Natural killer cell treated with Interleukin-12 subunit alpha and Interleukin-12 subunit beta and Interleukin-15 and Interleukin-18, amount 100 ng/mL, for 72 hours (primary cell): ENCODE measurements at places on chromosomes 7 and 10.

DNA sequence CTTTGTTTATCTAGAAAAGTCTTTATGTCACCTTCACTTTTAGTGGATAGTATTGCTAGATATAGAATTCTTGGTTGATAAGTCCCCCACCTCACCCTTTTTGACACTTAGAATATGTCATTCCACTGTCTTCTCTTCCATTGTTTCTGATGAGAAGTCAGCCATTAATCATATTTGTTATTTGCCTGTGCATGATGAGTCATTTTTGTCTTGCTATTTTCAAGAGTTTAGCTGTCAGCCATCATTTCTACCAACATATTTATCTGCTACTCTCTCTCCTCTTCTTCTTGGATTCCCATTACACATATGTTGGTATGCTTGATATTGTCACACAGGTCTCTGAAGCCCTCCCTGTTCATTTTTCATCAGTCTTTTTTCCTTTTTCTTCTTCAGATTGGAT, 160.8 kb upstream of the TCF7L2 start:
- H3K27me3 ChIP-seq: no peaks in the 10 kb centered on the region
- H3K27ac ChIP-seq: no peak overlapping the region
- H3K4me1 ChIP-seq: no peaks in the 10 kb centered on the region
- no peak overlapping the region for H3K4me3 ChIP-seq

GRCh38 chr10:34191406-34191805, 623.7 kb downstream of the PARD3 start:
- peaks cover 25% of the 10 kb centered on the region for H3K27me3 ChIP-seq
- no peak overlapping the region for H3K27ac ChIP-seq
- H3K4me3 ChIP-seq: no peak overlapping the region

- H3K27me3 ChIP-seq: peaks cover 2% of the 10 kb centered on the region
- H3K36me3 ChIP-seq: no peaks in the 10 kb centered on the region
- DNase-seq: no peak
- H3K4me1 ChIP-seq: no peaks in the 10 kb centered on the region
- H3K4me3 ChIP-seq: no peak overlapping the region
- no peak overlapping the region for H3K27ac ChIP-seq
Measured at GRCh38 chr7:35752742-35753141, 48.1 kb upstream of the SEPTIN7 start.

DNA sequence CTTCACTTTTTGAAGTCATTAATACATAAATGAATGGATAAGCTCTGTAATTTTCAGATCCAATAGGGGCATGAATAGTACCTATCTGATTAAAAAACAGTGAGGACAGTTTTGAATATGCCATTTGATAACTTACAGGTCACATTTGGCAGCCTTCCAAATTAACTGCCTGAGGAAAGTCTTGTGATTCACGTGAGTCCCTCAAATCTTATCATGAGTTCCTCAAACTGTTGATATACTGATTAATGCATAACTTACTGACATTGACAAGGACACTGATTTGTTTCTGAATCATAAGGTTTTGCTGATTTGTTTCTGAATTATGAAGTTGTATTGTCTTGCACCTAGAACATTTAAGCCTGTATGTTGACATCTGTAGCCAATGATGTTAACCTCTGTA, 55.1 kb downstream of the ANKMY2 start:
- peaks cover 9% of the 10 kb centered on the region for H3K27me3 ChIP-seq
- no peak for DNase-seq
- no peak overlapping the region for H3K27ac ChIP-seq

- H3K4me3 ChIP-seq: no peak overlapping the region
- H3K4me1 ChIP-seq: no peaks in the 10 kb centered on the region
- H3K36me3 ChIP-seq: no peaks in the 10 kb centered on the region
- H3K27me3 ChIP-seq: no peaks in the 10 kb centered on the region
- no peak for DNase-seq
Measured at GRCh38 chr10:59090817-59091622, 85.4 kb upstream of the PHYHIPL start.

DNA sequence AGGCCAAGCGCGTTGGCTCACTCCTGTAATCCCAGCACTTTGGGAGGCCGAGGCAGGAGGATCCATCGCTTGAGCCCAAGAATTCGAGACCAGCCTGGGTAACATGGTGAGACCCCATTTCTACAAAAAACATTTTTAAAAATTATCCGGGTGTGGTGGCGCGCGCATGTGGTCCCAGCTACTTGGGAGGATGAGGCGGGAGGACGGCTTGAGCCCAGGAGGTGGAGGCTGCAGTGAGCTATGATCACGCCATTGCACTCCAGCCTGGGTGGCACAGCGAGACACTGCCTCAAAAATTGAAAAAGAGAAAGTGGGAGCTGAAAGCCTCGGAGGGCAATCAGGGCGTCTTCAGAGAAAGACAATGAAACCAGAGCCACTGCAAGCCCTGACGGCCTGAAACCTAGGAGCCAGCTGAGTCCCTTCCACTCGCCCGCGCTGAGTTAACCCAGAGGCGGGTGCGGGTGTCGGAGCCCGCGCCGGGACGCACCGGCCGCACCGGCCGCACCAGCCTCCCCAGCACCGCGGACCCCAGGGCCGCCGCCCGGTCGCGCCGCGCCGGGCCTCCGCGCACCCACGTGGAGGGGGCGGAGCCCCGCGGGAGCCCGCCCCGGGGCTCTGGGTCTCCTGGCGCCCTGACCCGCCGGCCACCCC, 22.4 kb downstream of the ZFAND2A start:
- H3K4me3 ChIP-seq: peak overlapping the region; percentile 83
- peak overlapping the region; percentile 82 for H3K27ac ChIP-seq
- peaks cover 11% of the 10 kb centered on the region for H3K4me1 ChIP-seq
- H3K27me3 ChIP-seq: no peaks in the 10 kb centered on the region

GRCh38 chr7:152121432-152121831, 96.0 kb downstream of the GALNT11 start:
- H3K4me1 ChIP-seq: peaks cover under 1% of the 10 kb centered on the region
- no peak for DNase-seq

DNA sequence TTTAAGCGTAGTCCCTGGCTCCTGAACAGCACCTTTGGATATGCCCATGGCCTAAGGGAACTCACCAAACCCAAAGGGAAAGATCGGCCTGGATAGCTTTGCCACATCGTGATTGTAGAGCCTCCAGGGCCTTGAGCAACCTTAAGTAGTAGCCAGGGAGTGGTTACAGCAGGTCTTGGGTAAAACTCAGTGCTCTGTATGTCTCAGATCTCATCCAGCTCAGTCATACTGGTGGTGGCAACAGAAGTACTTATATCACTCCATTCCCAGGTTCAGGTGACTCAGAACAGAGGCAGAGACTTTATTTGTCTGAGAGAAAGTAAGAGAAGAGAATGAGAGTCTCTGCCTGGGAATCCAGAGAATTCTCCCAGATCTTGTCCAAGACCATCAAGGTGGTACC, 39.1 kb upstream of the AASS start:
- no peaks in the 10 kb centered on the region for H3K36me3 ChIP-seq
- H3K4me3 ChIP-seq: no peak overlapping the region
- DNase-seq: no peak
- no peak overlapping the region for H3K27ac ChIP-seq

DNA sequence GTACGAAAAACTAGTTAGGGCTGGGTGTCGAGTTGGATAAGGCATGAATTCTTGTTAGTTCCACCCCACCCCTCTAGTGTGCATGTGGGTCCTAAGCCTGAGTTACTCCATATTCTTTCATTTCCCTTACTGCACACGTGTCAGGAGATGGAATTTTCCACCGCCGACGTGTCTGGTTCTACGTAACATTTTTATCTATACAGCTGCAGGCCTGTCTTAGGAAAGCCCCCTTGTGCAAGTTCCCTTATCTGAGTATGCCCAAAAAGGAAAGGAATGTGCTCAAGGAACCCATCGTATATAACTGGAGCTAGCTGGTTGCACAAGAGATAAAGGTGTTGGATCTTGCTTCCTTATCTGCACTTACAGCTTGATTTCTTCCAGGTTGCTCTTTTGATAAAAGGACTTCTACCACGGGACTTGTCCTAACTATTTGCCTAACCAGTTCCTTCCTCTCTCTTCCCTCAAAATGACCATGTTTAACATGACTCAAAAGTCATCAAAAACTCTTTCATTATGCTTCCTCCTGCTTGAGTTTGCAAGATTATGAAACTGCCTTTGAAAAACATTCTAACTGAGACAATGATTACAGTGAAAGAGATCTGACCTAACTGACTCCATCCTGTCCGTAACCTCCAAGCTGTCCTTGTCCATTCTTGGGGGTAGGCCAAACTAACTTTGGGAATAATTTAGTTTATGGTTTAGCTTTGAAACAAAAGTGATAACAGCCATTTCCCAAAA, 181.4 kb downstream of the AKR1D1 start:
- no peak overlapping the region for H3K4me3 ChIP-seq
- DNase-seq: no peak
- H3K36me3 ChIP-seq: no peaks in the 10 kb centered on the region
- H3K27me3 ChIP-seq: no peaks in the 10 kb centered on the region
- no peak overlapping the region for H3K27ac ChIP-seq

DNA sequence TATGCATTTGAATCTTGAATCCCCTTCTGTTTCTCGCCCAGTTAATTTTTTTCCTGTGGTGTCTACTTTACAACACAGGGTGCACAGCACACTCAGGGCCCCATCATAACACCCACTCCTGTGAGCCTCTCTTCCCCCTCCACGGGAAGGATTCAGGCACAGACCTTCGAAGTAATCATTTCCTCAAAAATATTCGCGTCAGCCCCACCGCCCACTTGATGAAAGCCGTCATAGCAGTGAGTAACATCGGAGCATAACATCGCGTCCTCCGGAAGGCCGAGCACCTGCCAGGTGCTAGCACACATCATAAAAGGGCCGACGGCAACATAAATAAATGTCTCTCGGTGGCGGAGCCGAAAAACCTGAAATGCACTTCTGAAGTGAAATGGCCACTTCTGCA, 201.7 kb upstream of the ADARB2 start:
- peak overlapping the region; percentile 68 for H3K27ac ChIP-seq
- no peaks in the 10 kb centered on the region for H3K27me3 ChIP-seq
- H3K36me3 ChIP-seq: no peaks in the 10 kb centered on the region

DNA sequence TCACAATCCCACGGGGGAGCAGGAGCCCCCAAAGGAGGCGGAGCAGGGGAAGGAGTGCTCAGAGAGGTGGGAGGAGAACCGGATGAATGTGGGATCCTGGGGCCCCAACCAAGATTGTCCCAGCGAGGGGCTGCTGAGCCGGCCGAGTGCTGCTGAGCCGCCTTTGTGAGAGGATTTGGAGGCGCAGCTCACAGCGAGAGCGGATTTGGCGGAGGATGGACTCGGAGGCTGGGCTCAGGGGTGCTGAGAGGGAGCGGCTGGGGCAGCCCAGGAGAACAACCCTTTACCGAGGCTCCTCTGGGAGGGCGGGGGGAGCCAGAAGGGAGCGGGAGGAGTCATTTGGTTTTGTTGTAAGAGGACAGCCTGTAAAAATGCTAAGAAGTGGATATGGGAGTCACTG, 23.0 kb downstream of the GHRHR start:
- DNase-seq: peak; percentile 44
- peaks cover 20% of the 10 kb centered on the region for H3K27me3 ChIP-seq
- H3K36me3 ChIP-seq: no peaks in the 10 kb centered on the region
- H3K4me3 ChIP-seq: no peak overlapping the region

- no peak overlapping the region for H3K4me3 ChIP-seq
- no peak for DNase-seq
- H3K27me3 ChIP-seq: no peaks in the 10 kb centered on the region
- no peak overlapping the region for H3K27ac ChIP-seq
Measured at GRCh38 chr7:37421861-37422500, 26.7 kb downstream of the ELMO1 start.

DNA sequence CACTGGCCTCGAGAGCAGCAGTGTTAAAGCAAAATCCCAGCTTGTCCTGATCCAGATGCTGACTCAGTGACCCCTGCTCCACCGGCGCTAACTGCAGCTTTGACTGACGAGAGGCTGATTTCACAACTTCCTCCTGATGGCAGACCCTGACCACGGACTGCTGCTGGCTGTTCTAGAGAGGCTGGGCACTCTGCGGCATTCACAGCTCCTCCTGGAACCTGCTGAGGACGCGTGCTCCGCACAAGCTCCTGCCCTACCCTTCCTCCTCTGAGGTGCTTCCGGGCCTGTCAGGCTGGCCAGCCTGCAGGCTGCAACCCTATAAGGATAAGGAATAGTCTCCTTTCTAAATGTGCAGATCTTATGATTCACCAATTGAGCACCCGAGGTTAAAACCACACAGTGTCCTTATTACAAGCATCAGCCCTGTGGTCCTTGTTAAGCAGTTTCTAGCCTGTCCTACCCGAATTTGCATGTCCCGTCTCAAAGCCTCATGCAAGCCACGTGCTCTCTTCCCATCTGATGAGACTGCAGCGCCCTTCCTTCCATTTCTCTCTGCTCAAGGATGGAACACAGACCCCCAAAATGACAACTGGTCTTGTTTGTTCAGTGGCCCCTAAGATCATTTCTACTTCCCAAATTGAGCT, 35.5 kb upstream of the NCAPG2 start:
- H3K27ac ChIP-seq: peak overlapping the region; percentile 63
- peaks cover 9% of the 10 kb centered on the region for H3K36me3 ChIP-seq
- no peak for DNase-seq
- H3K4me3 ChIP-seq: peak overlapping the region; percentile 58

- no peaks in the 10 kb centered on the region for H3K36me3 ChIP-seq
- H3K27me3 ChIP-seq: peaks cover 14% of the 10 kb centered on the region
- H3K4me1 ChIP-seq: no peaks in the 10 kb centered on the region
- H3K27ac ChIP-seq: no peak overlapping the region
- DNase-seq: no peak
Measured at GRCh38 chr7:121023194-121023593, 34.7 kb downstream of the CPED1 start.

DNA sequence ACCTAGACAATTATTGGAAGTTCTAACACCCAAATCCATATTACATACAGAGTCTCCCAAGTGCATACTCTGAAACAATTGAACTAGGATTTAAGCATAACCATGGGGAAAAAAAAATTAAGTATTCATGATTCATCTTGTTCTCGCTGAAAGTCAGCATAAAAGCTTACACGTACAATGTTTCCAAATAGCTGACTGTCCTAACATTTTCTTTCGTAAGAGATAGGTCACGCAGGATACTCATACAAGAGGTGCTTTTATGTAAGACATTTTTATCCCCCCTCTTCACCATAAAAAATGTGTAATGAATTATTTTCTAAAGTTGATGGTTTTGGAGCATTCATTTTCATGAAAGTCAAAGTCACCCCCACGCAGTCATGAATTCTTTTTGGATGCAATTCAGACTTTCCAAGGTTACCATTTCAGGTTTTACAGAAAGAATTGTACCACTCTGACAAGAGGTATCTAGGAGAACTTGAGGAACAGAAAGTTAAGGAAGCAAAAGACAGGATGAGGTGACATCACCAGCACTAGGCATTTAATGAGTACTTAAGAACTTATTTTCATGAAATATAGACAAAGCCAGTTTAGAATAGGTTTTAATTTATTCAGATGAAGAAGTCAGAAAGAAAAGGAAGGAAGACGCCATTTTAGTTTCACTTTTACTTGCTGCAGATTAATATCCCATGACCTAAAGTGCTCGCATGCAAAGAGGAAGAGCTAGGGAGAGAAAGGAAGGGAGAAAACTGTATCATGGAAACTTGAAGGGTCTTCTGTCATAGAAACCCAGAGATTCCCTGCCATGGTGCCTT, 55.8 kb downstream of the TMEM26 start:
- H3K27ac ChIP-seq: peak overlapping the region; percentile 76
- H3K4me1 ChIP-seq: peaks cover 7% of the 10 kb centered on the region
- peak overlapping the region; percentile 91 for H3K4me3 ChIP-seq
